ENCODE measurements at places on chromosomes 16 and 17.
A peak's percentile ranks its signal among the peaks of the same experiment; 100 is the strongest.

DNA sequence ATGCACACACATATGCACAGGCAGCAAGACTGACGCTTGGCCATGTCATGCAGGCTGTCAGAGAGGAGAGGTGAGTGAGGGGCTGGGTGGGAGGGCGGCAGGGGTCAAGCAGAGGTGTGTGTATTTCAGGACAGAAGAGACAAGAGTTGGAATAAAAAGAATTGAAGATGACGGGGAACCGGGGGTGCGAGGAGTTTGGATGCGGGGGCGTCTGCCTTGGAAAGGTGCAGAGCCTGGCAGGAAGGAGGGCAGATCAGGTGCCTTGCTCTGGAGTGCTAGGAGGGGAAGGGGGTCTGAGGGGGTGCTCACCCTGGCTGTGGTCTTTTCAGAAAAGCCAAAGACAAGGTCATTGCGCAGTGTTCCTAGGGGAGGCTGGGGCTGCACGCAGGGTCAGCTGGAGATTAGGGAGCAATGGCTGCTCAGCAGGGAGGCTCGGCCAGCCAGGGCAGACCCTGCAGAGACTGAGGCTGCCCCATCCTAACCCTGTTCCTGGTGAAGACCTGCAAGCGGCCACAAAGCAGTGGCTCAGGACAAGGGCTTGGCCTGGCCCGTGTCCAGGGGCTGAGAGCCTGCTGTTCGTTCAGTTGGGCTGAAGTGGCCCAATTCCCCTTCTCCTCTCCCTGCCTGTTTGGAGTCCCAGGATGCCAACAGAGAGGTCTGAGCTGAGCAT is 23.7 kb upstream of the CBX4 start:
- DNase-seq, result no peak

DNA sequence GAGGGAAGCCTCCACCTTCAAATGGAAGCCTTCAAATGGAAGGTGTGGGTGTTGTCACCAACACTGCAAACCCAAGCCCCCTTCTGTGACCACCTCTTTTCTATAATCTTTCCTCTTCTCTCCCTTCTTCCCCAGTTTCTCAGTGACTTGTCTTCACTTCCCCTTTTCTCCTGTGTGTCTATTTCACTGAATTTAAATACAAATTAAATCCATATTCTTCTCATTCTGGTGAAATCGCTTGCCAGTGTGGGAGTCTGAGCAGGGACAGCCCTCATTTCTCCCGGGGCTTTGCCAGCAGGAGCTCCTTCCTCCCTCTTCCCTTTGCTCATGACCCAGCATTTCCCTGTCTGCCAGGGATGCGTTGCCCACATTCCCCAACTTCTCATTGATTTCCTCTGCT is 6.4 kb upstream of the ITGAX start:
- no peak for DNase-seq

- DNase-seq, result peak; percentile 61
Observed at GRCh38 chr17:59783221-59784047, 76.0 kb downstream of the VMP1 start.

- DNase-seq, result peak; percentile 24
Observed at GRCh38 chr17:751269-752001, 629 bp downstream of the GEMIN4 start.

DNA sequence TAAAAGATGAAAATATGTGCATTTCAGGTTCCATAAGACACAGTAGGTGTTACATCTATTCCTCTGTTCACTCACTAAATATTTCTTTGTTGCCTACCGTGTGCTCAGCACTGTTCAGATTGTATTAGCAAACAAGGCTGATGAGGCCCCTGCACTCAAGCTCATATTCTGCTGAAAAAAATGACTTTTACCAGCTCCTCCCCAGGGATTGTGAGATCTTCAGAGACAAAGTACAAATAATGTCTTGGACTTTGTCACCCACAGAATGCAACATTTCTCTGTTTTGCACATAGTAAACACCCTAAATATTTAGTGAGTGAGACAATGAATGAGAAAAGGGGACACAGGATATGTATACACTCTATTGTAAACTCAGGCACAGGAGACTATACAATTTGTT is 21.9 kb upstream of the MYOCD start:
- no peak for DNase-seq

DNA sequence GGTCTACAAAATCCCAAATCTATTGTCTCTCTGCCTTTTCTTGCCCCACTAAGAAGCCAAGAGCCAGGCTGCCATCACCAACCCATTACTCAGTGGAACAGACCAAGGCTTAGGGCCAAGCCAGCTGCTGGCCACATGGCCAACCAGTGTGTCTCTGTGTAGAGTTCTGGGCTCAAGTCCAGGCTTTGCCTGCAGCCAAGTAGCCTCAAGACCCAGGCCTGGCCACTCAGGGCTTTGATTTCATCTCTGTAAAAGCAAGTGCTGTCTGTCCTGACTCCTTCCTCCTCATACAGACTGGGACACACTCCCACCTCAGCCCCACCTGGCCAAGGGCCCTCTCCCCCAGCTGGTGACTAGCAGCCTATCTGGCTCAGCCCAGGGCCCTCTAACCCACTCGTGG is 14.6 kb downstream of the SREBF1 start:
- peak; percentile 82 for DNase-seq

GRCh38 chr16:22318690-22319358 is 21.6 kb downstream of the POLR3E start:
- no peak for DNase-seq

GRCh38 chr17:82168568-82168967 is 44.1 kb downstream of the CCDC57 start:
- DNase-seq, result no peak
